Stimulated activated naive B cell treated with anti-CD40 and anti-IgM and Interleukin-4, amounts not matched to agents 10 μg/mL and 1 μg/mL and 100 μg/mL, for 72 hours (primary cell): ENCODE measurements at places on chromosomes 2 and 18.

DNA sequence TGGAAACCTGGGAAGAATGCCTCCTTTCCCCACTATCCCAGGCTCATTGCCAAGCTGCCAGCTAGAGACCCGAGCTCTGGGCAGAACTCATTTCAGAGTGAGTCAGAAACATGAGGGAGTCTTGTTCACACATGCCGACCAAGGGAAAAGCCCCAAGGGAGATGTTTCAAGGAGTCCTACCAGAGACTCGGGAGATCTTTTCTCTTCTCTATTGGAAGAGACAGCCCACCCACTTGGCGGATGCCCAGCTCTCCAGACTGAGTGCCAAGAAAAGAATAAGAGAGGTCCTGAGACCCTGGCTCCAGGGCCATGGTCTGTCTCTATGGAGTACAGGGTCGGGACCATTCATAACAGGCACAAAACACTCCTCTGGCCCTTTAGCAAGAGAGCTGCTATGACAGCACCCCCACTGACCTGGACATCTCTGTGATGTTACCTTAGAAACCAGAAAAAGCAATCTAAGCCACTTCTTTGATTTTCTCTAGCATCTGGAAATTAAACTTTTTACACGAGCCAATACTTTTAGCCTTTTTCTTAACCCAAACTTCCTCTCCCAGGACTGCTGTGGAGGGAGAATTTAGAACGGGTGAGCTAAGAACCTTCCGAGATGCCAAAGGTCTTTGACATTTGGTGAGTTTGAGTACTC is 18.5 kb upstream of the IGFBP5 start:
- no peak for DNase-seq

DNA sequence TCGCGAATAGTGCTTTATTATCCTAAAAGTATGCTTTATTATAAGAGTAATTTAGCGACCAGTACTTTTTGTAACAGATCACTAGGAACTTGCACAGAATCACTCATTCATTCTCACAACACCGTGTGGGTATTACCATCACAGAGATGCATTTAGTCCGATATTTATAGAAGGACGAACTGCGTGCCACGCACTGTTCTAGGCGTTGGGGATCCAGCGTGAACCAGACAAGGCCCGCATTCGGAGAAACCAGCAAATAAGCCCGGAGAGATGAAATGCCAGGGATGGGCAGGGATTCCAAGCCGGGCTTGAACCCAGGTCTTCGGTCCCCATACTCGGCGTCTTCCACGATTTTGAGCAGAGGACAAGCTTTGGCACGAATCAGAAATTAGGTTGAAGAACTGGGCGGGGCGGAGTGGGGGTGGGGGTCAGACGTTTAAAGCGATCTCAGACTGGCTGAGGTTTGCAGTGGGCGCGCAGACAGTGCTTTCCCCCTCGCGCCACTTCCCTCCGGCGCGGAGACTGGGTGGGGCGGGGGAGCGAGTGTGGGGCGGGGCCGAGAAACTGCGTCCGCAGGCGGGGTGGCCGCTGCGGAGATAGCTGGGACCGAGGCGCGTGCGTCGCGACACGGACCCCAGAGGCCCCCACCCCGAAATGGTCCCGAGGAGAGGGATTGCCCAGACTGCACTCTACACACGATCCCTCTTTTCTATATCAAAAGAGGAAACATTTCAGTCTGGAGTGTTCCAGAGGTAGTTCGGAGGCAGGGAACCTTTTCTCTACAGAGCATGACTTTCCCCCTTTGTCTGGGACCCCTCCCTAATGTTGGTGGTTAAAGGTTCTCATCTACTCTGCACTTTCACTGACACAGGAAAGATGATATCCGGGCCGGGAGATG is 1.1 kb upstream of the CXCR4 start:
- DNase-seq: peak; percentile 83

DNA sequence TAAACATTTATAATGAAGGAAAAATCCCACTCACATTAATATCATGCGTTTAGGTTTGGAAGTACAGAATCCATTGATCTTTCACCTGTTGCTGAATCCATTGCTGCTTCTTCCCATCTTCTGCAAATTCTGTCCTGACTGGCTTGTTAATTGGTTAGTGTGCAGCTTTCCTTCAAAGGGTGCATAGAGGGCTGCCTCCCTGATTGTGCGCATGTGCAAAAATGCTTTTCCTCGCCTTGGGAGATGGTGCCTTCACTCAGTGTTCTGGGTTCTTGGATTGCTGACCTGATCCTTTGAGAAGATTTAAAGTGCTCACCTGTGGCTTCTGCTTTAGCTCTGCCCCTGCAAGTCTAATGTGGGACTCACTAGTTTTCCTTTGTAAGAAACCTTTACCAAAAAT is 231.2 kb downstream of the SNTG2 start:
- no peak for DNase-seq

GRCh38 chr2:74850496-74851190 is 16.7 kb downstream of the HK2 start:
- no peak for DNase-seq

DNA sequence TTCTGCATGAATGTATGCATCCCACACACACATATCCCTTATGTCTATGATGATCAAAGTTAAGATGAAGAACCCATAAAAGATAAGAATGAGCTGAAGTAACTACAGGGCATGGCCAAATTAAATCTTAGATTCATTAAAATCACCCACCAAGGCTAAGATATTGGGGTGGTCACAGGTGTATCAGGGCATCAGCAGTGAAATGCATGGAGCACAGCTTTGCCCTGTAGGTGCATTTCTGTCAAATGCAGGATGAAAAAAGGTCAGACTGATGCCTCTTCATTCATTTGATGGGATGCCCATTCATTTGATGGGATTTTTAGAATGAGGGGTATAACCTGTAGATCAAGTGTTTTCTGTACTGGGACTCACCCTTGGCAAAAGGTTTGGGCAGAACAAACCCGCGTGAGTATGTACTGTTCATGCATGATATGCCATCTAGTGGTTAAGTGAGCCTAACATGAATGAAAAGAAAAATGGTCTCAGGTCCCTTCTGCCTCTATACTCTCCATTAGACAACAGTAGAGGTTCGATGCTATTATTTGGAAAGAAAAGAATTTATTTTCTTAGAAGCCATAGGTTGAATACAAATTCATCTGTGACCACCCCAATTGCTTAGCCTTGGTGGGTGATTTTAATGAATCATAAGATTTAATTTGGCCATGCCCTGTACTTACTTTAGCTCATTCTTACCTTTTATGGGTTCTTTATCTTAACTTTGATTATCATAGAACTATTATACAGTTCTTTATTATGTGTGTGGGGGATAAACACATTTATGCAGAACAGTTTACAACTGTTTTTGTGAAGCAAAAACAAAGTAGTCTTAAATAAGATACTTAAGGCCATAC is 43.2 kb upstream of the NOSTRIN start:
- DNase-seq: no peak

GRCh38 chr2:33444967-33445366 is 31.5 kb upstream of the RASGRP3 start:
- DNase-seq: no peak

DNA sequence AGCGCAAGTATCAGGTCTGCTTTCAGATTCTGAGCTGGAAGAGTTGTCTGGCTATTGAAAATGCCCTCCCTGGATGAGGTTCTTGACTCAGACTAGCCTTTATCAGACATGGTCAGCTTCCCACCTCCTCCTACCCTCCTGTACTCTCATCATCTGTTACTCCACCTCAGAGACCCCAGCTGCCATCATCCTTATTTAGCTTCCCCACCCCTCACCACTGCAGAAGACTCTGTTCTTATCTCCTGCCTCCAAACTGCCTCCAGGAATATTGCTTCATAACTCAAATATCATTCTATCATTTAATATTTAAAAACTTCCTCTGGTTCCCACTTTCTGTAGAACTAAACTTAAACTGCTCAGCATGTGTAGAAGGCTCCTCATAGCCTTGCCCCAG is 31.1 kb upstream of the PPP3R1 start:
- DNase-seq: no peak

GRCh38 chr2:38533757-38534545 is 68.8 kb downstream of the HNRNPLL start:
- no peak for DNase-seq

DNA sequence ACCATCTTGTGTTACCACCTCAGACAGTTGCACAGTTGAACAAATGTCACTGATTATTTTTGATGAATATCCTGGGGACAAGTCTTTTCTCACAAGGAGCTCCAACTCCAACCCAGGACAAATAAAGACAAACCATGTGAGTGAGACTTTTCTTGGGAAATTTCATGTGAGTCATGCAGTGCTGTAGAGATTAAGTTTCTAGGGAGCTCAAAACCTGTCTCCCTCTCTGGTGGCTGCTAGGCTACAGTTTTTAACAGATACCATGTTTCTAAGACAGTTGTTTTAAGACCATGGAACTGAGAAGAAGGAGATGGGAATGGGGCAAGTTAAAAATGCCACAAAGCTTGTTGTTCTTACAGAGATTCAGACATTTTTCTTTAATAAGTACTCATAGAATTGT is 255.5 kb downstream of the RIT2 start:
- no peak for DNase-seq

DNA sequence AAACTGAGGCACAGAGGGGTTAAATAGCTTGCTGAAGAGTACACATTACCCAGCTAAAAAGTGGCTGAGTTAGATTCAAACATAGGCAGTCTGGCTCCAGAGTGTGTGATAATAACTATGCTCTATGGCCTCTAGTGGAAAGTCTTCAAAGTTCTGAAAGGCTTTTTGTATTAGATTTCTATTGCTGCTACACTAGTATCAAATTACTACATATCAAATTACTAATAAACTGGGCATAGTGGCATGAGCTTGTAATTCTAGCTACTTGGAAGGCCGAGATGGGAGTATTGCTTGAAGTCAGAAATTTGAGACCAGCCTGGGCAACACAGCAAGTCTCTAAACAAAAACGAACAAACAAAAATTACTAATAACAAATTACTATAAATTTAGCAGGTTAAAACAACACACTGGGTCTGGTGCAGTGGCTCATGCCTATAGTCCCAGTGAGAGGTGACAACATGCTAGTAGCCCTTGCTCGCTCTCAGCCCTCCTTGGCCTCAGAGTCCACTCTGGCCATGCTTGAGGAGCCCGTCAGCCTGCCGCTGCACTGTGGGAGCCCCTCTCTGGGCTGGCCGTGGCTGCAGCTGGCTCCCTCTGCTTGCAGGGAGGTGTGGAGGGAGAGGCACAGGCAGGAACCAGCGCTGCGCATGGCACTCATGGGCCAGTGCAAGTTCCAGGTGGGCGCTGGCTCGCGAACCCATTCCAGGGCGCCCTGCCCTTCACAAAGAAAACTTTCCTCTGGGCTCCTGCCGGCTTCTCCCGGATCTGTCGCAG is 38.2 kb upstream of the TWSG1 start:
- DNase-seq: no peak

DNA sequence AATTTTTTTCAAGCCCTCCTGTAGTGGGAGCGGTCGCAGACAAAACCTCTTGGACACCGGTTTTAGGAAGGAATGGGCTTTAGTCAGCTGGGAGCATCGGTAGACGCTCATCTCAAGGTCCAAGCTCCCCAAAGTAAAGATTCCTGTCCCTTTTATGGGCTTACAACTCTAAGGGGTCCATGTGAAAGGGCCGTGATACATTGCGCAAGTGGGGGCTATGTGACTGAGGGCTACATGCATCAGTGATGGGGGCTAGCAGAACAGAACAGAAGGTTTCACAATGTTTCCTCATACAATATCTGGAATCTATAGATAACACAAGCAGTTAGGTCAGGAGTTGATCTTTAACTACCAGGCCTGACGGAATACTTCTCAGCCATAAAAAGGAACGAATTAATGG is 62.5 kb downstream of the CAMKMT start:
- DNase-seq: no peak

DNA sequence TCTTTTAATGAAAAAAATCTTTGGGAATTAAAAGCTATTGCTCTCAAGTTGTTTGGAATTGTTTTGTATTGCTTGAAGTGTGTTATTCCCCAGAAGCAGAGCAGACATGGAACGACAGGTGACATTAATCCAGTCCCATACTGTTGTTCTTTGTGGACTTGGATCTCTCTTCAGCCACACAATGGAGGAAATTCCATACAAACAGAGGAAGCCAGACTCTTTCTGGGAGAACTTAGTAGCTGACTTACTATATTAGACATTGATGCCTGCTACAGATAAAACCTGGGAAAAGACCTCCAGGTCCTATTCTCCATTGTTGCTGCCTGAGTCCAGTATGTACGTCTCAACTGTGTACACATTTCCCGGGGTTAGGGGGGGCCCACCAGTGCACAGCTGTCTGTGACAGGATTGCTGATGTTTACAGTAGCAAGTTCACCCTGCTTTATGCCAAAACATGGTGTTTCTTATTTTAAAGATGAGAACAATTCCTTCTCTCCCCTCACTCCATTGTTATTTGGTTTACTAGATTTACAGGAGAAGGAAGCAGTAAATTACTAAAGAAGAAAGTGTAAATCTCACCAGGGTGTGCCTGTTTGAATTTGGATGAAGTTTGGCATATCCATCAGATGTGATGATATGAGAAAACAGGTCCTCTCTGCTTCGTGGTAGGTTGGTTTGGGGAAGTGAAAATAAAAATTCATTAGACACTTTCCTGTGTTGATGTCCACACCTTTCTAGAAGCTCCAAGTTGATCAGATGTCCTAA is 142.4 kb upstream of the RBBP8 start:
- DNase-seq: no peak

GRCh38 chr2:157415591-157416101 is 28.2 kb downstream of the CYTIP start:
- no peak for DNase-seq

- no peak for DNase-seq
Observed at GRCh38 chr2:41123341-41123740, 671.5 kb upstream of the SLC8A1 start.

DNA sequence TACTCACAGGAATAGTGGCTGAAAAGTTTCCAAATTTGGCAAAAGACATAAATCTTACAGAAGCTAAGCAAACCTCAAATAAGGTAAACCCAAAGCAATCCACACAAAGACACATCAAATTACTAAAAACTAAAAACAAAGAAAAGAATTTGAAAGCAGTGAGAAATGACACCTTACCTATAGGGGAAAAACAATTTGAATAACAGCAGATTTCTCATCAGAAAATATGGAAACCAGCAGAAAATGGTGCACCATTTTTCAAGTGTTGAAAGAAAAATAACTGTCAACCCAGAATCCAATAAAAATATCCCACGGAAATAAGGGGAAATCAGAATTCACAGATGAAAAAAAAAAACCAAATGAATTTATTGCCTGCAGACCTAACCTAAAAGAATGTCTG is 138.6 kb downstream of the PIGN start:
- DNase-seq: no peak

- no peak for DNase-seq
Observed at GRCh38 chr2:57698935-57699449, 347.6 kb upstream of the VRK2 start.
